ENCODE measurements at places on chromosomes 13 and 19.

GRCh38 chr13:49494645-49495044, 1.1 kb upstream of the PHF11 start:
- DNase-seq: no peak

DNA sequence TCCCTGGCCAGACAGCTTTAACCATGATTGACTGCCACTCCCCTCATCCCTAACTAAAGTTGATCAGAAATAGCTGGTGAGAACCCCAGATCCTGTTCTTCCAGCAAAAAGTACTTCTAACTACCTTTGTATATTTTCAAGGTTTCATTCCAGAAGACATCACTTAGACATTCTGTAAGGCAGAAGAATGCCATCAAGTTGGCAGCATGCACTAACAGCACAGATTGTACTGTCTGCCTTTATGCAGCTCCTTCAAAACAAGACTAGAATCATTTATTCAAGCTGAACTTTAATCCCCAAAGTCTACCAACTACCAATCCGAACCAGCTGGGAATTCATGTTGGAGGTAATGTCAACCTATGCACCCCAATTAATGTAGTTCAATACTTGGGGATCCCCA, 167.6 kb upstream of the KLHL1 start:
- DNase-seq: no peak

- no peak for DNase-seq
Observed at GRCh38 chr19:48990400-48990799, 2.7 kb downstream of the GYS1 start.

GRCh38 chr13:40376867-40377535, 289.4 kb downstream of the FOXO1 start:
- DNase-seq: no peak
